ENCODE measurements at places on chromosomes 11 and 22.

- no peak for DNase-seq
Observed at GRCh38 chr11:1785749-1786413, 22.2 kb upstream of the CTSD start.

DNA sequence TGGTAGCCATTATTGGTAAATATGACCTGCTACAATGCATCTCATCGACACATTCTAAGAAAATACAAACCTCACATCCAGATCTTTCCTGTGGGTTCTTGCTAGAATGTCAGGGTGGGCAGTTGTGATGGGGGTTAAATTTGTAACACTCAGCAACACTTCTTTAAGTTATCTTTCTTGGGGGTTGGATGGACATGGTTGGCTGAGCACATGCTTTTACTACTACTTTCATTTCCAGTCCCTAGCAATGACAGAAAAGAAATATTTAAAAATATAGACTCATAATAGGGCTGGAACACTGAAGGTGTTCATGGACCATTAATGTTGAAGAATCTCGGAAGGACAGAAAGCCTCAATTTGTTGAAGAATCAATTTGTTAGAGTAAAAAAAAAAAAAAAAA, 57.6 kb downstream of the APOL3 start:
- no peak for DNase-seq

DNA sequence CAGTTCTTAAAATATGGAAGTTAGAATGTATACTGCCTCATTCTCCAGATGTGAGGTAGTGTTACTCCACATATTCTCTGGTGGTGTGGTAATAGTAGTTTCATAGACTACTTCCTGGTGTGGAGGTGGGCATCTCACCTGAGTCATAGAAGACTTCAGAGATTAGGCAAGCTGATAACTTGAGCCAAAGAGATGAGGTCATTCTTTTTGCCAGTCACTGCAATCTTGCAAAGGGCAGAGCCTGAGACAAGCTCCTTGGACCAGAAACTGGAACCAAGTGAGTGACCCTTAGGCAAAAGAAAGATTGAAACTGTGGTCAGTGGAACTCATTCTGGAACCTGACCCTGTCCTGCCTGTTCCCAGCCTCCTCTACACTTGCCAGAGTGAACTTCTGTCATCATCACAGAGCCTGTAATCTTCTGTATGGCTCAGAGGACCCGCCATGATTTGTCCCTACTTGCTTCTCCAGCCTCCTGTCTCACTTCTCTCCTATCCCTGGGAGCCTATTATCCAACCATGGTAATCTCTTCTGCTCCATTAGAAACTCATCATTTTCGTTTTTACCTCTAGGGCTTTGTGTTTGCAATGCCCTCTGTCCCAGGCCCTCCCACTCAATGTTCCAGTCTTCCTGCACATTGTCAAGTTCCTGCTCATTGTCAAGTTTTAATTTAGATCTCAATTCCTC, 10.6 kb upstream of the CCDC83 start:
- no peak for DNase-seq

DNA sequence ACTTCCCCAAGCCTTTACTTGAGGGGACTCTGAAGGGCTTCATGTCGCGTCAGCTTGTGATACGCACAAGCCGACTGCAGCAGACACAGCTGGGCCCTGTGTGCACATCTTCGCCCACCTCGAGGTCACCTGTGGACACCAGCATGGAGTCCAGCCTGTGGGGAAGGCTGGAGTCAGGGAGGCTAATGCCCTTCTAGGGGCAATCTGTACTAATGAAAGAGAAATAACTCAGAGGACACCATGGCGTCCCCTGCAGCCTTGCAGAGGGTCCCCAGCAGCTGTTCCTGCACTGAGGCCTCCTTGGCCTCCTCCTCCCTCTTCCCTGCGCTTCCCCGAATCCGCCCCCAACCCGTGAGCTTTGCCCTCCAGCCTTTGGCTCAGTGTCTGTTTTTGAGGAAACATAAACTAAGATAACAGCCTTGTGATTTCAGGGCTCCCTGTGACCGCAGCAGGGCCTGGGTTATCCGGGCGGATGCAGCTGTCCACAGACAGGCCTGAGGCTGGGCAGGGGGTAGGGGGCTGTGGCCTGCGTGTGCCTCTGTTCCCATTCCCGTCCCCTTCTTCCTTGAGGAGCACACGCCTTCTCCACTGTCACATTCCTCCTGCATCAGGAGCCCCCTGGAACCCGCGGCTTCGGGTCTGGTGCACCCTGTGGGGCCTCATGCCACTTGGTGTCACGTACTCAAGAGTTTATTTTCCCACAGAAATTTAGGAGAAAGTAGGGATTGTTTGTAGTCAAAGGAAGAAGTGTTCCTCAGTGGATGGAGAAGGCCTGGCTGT, 25.0 kb downstream of the KRTAP5-5 start:
- no peak for DNase-seq

DNA sequence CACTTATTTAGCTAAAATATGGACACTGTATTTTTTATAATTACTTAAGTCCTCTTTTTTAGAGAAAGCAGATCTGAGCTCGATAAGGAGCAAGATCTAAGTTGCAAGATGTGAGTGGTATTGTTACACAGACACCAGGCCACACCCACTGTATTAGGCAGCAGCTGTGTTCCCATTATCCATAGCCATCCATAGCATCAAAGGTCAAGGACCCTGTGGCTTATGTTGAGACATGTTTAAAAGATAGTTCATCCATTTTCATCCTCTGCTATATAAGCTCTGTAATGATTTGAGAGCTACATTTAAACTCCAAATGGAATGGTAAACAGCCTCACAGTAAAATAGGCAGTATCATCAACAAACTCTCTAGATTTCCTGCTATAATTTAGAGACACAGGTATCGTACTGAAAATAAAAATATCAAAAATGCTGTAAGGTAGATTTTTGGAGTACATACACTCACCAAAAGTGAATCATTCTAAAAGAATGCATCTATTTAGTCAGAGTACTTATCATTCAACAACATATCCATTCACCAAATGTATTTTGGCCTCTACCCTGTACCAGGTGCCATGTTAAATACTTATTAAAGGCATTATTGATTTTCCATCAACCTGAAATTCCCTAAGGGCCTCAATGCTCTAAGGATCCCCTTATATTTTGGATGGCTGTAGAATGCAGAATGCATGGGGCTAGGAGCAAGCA, 574.0 kb downstream of the LRRC4C start:
- DNase-seq: no peak

All from stimulated activated CD4-positive, alpha-beta T cell treated with anti-CD3 and anti-CD28 coated beads, Interleukin-4, amount 100 ng/mL, for 48 hours (primary cell).